Stimulated activated CD4-positive, alpha-beta T cell treated with anti-CD3 and anti-CD28 coated beads, TNF-alpha, amount 100 ng/mL, for 24 hours (primary cell): ENCODE measurements at places on chromosomes 1 and 21.

DNA sequence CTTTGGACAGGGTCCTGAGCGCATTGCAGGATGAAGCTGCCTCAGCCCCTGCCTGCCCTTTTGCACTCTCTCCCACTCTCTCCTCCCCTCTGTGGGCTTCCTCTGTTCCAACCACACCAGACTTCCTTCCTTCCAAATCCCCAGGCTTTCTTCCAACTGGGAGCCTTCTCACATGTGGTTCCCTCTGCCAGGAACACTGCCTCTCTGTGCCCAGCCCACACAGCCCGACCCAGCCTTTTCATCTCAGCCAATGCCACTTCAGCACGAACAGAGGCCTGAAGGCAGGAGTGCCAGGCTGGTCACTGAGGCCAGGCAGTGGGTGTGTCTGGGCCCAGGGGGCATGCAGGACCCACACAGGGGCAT, 5.9 kb downstream of the SELENON start:
- no peak for DNase-seq

DNA sequence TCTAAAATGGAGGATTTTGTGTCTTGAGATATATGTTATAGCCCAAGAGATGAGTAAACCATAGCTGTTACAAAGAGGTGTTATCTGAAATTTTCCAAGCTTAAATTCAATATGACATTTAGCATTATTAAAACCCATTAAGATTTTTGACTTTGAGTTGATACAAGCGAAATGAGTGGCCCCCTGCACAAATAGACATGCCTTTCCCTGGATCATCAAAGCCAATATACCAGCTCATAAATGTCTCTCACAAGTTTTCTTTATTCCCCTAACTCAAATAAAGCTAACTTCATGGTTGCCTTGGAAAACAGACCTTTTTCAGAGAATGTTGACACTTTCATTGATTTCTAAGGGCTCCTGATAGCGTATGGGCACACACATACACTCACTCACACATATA, 55.5 kb upstream of the TIAM1 start:
- DNase-seq: no peak

- no peak for DNase-seq
Measured at GRCh38 chr1:53094533-53094919, 32.5 kb downstream of the PODN start.

DNA sequence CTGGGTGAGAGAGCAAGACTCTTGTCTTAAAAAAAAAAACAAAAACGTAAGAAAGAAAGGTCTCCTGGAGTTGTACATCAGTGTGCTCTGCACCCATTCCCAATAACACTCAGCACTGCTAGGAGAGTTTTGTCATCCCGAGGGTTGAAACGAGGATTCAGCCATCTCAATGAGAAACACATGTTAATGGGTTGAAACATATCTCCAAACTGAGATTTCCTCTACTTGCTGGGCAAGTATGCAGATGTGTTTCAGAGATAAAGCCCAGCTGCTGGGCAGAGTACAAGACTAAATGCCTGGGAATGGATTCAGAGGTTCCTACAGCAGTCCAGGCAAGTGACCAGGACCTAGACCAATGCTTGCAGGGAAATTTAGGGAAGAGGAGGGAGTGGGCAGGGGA, 2.6 kb upstream of the MFN2 start:
- no peak for DNase-seq

DNA sequence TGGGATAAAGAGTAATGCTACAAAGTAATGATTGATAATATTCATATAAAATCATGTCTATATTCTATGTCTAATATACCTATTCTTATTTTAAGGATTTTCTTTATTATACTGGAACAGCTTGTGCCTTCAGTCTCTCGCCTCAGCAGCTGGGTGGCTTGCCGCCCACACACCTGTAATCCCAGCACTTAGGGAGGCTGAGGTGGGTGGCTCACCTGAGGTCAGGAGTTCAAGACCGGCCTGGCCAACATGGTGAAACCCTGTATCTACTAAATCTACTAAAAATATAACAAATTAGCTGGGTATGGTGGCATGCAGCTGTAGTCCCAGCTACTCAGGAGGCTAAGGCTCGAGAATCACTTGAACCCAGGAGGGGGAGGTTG, 7.6 kb upstream of the TRNAU1AP start:
- no peak for DNase-seq

DNA sequence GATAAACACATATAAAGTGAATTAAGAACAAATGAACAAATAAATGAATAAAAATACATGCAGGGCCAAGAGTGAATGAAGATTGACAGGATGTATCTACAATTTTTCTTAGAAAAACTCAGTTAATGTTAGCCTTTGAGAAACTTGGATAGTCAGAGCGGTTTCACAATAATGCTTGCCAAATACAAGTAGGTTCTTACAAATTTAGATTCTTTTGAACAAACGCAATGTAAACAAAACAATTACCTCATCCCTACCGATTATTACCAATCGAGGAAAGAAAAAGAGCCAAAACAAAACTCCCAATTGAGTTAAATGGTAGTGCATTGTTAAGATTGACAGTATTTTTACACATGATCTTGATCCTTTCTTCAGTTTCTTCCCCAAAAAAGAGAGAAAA, 176.9 kb upstream of the DEPDC1 start:
- DNase-seq: no peak

DNA sequence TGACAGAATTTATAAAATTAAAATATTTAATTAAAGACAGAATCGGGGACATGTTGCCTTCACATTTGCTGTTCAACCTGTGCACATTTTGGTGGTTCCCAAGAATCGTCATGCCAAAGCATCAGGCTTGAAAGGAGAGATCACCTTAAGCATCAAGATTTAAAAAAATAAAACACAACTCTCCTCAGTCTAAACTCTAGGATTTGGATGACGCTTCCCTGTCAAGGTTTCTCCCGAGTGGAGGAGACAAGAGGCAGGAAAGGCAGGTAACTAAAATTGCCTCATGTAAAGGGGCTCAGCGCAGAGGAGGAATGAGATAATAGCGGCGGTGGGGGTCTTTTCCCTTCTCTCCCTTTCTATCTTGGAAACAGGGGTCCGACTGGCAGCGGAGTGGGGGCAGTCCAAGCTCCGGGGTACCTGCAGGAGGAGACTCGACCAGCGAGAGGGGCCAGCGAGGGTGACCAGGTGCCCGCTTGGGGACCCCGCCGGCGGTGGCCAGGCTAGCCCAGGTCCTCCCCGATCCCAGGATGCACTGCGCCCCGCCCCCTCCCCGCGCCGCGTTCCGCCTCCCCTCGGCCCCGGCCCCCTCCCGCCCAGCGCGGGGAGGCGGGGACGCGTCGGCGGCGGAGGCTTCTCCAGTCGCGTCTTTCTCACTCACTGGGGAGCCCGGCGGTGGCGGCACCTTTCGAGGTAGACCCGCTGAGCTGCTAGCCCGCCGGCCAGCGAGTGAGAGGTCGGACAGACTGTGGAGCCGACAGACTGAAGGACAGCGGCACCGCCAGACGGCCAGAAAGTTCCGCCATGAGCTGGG, at the start of gene FNBP1L:
FNBP1L (plus strand) TSS at position 638 of the 811 bp plus-strand sequence; CDS start at position 802, 164 bp downstream.
- DNase-seq: peak; percentile 16

DNA sequence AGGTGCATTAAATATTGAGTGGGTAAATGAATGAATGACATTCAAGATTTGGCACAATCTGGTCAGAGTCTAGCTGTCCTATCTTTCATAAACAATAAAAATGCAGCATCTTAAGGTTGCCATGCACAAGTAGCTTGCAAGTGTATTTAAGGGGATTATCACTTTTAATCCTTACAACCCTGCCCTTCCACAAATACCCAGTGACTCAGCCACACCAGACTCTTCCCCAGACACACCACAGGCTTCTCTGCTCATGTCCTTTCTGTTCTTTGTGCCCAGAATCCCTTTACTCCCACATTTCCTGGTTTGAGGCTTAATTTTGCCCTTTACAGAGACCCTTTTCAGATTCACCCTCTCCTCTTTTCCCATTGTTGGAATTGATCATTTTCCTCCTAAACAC, 59.8 kb downstream of the KIRREL1 start:
- DNase-seq: no peak

DNA sequence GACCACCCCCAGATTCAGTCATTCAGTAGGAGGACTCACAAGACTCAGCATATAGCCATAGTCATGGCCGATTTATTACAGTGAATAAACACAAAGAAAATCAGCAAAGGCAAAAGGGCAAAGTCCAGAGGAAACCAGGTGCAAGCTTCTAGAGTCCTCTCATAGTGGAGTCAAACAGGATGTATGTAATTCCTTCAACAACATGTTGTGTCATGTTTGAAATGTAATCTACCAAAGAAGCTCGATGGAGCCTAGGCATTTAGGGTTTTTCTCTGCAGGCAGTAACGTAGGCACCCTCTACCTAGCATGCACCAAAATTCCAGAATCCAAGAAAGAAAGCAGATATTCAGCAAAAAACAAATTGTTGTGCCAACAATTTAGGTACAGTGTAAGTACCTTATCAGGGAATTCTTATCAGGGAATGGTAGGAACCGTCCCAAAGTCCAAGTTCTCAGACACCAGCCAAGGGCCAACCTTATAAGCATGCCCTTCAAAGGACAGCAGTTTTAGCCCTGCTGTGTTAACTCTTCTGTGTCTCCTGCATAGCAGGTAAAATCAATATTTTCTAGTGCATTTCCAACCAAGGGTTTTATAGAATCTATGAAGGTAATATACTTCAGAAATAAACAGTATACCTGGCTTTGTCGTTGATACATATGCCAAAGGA, 16.1 kb upstream of the SLAMF6 start:
- DNase-seq: no peak

DNA sequence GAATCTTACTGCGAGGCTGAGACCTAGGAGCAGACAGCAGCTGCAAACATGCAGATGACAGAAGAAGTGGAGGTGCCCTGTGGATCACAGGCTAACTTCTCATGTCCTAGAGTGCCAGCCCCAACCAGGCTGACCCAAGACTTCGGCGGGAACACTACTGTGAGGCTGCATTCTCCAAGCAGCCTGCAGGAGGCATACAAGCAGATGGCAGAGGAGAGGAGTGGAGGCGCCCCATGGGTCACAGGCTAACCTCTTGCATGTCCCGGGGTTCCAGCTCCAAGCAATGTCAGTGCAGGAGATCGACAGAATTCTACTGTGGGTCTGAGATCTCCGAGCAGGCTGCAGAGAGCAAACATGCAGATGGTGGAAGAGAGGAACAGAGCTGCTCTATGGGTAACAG, 98.1 kb upstream of the ZNF678 start:
- DNase-seq: no peak

- DNase-seq: peak; percentile 70
Measured at GRCh38 chr1:17335821-17336710, 28.1 kb downstream of the PADI4 start.

DNA sequence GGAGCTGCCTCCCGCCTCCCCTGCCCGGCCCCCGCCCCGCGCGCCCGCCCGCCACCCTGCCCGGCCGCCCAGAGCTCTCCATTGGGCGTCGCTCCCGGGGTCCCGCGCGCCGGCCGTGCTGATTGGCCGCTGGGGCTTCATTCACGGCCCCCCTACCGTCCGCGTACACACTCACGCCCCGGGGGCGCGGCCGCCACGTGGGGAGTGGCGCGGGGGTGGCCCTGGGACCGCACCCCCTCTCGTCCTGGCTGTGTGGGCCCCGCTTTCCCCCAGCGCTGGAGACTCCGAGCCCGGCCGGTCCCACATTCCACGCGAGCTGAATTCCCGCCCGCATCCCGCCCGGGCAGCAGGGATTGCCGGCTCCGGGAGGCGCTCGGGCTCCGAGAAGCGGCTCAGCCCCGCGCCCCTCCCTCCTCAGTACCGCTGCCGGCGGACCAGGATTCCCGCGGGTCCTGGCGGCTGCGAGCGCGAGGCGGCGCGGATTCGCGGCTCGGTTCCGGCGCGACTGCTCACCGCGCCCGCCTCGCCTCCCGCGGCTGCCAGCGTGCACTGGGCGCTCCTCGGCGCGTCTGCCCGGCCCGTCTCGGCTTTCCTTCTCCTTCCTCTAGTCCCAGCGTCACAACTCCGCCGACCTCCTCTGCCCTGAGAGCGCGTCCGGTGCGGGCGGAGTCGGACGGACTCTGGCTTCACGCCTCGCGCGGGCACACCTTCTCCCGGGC, 450 bp upstream of the POU3F1 start:
- peak; percentile 77 for DNase-seq

DNA sequence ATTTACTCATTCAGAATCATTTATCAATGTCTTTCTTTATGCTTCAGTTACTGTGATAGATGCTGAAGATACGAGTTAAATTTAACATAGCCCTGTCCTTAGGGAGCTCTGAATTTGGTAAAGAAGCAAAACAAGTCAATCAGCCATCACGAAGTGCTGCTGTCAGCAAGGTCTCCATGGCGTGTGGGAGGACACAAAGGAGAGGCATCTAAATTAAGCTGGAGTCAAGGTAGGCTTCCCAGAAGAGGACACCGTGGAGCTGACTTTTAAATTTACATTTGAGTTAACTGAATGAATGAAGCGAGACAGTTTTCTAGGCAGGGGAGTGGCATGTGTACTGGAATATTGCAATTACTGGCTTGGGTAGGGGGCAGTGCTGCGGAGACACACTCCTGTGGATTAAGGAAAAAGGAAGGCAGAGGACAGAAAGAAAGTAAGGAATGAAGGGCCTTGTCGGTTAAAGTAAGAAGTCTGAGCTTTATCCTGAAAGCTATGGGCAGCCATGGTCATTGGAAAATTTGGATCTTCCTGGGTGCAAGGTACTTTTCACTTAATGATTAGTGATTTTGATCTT, 41.3 kb upstream of the C1orf87 start:
- no peak for DNase-seq

DNA sequence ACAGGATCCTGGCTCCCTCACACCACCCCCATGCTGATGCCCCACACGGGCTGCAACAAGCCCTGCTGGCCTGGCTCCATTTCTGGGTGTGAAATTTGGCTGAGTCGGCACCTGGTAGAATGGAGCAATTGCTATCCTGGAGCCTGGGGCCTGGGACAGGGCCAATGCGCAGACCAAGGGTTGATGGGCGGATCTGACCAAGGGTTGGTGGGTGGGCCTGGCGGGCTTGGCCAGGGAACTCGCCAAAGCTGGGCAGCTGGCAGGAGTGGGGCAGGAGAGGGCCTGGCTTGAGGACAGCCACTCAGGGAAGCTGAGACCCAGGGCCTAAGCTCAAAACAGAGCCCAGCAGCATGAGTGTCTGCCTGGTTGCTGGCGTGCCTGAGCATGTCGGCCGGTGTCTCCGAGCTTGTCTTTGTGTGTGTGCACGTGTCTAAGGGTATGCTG, 70.9 kb upstream of the POU3F1 start:
- DNase-seq: no peak

- no peak for DNase-seq
Measured at GRCh38 chr1:111988743-111989453, 570 bp downstream of the KCND3 start.

GRCh38 chr1:23563003-23563402, 3.7 kb upstream of the ID3 start:
- no peak for DNase-seq

GRCh38 chr1:225577241-225577640, 75.7 kb downstream of the ENAH start:
- no peak for DNase-seq

GRCh38 chr1:18166341-18166740, 58.7 kb downstream of the IGSF21 start:
- no peak for DNase-seq

- DNase-seq: no peak
Measured at GRCh38 chr1:243549108-243549507, 293.3 kb downstream of the SDCCAG8 start.
